ENCODE measurements at places on chromosomes 16 and 17.

DNA sequence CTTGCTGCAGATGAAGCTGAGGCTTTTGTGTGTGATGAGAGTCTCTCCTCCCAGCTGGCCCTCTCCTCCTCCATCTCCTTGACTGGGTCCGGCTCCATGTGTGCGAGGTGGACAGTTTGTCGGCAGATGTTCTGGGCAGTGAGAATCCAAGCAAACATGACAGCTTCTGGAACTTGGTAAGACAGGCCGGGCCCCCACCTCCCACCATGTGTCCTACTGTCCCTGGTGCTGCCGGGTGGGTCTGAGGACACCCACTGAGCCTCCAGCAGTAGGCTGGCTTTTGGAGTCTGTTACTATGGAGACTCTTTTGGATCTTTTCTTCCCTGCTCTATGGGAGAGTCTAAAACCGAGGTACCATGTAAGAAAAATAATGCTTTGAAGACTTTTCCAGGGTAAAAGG, 12.7 kb downstream of the NUP85 start:
- no peak for DNase-seq

DNA sequence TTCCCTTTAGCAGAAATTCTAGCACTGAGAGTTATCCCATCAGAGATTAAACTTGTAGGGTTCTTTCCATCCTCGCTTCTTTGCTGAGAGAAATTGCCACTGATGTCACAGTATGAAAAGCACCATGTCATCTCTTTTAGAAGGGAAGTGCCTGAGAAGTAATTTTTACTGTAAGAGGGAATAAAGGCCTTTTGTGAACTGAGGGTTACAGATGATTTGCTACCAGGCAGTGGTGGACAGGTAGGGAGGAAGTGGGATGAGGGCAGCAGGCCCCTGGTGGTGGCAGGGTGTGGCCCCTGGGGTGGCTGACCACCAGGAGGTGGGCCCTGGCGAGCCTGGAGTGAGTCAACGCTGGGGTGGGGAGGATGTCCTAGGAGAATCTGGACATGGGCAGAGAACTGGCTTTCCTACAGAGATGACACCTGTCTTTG, 6.4 kb upstream of the MILR1 start:
- no peak for DNase-seq

GRCh38 chr17:70318051-70318450, 148.7 kb downstream of the KCNJ2 start:
- no peak for DNase-seq

DNA sequence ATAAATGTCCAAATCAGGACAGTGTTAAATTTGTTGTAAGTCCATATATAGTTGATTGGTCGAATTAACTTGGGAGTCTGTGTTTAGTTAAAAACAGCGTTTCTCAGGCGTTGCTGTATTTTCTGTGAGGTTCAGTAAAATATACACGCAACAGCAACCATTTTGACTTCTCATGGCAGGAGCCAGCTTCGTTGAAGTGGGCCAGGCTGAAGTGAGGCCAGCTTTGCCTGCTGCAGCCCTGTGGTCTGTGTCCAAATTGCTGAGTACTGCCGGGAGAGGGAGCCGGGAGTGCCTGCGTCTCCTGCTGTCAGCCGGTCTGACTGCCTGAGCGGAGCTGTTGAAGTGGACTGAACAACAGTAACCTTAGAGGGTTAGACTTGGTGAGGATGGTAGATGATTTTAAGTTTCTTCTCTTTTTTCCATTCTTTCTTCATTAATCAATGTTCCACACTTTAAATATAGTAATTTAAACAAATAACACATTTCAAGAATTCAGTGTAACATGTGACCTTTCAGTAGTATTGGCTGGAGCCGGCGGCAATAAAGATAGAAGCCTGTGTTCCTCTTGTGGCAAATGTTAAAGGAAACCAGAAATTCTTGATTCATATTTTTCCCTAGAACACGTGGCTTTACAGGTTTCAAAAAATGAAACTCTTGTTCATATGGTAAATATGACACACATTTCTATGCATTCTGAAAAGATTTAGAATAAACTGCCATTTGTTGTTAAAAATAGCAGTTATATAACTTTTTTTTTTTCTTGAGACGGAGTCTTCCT, 37.0 kb upstream of the ZNF750 start:
- peak; percentile 88 for DNase-seq

DNA sequence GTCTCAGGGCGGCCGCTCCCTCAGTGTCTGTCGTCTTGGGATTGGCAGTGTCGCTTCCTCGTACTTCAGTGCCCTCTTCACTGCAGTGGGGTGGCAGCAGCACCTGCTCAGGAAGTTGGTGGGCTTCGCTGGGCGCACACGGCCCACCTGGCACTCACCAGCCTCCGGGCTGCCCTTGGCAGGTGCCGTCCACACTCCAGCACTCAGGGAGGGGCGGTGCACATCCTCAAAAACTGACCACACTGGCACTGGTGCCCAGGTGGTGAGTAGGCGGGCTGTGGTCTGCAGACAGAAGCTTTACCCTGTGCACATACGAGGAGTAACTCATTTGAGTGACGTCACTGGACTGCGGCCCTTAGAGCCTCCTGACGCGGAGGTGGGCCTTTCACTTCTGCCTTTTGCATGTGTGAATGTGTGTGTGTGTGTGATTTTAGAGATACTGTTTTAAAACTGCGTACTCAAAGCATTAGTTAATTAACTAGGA, 94.6 kb downstream of the BANP start:
- peak; percentile 67 for DNase-seq

- no peak for DNase-seq
Observed at GRCh38 chr16:2478279-2478678, 3.4 kb downstream of the TBC1D24 start.

DNA sequence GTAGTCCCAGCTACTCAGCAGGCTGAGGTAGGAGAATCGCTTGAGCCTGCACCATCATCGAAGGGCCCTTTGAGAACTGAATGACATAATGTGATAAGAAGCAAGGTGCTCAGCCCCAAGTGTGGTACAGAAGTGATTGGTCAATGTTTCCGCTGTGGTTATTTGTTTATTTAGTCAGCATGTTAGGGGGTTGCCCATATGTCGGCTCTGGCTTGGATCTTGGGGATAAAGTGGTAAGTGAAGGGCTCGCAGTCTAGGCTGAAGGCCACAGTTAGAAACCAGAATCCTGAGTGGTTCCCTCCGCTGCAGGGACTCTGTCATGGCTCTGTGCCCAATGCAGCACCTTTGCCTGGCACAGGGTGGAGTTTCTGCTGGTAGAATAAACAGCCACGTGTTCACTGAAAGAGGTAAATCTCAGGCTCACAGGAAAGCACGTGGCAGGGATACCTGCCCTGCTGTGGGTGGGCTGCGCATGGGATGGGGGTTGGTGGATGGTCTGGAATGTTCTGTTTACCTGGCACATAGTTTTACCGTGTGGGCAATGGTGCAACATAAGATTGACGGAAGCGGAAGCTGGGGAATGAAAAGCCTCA, 35.4 kb downstream of the SYT17 start:
- DNase-seq = no peak

DNA sequence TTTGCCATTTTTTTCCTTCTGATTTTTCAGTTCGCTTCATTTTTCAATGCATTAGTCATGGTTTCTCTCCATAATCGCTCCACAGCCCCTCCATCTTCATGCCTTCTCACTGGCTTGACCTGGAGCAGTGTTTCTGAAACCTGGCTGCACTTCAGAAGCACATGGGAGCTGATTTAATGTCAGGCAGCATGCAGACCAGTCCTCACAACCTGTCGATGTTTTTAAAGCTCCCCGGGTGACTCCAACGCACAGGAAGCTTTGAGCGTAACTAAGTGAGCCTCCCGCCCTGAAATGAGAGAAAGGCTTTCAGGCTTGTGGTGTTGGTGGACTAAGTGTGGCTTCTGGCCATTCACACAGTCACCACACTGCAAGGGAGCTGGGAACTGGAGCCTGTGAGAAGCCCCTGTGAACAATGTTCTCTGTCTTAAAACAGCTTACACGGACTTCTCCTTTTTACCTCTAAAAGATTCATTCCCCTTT, 16.8 kb upstream of the DRG2 start:
- DNase-seq = no peak

DNA sequence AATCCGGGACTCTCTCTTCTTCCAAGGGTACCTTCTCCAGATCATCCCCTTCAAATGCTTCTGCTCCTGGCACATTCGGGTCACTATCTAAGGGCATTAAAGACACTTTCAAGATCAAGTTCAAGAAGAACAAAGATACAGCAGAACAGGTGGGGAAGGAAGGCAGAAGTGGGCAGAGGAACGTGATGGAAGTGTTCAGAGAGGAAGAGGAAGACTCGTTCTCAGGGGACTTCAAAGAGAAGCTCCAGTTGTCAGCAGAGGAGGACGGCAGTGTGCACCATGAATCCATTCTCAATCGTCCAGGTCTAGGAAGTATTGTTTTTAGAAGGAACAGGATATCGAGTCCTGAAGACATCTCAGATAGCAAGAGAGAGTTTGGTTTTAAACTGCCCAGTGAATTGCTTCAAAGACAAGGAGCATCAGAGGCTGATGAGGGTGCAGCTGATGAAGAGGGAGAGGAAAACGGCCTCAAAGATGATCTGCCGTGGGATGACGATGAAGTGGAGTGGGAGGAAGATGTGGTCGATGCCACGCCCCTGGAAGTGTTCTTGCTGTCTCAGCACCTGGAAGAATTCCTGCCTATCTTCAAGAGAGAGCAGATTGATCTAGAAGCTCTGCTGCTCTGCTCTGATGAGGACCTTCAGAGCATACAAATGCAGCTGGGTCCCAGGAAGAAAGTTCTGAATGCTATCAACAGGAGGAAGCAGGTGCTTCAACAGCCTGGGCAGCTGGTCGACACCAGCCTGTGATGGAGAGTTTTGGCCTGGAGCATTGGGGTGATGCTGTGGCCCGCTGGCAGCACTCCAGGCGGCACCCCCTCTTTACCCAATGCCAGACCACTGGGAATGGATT, 16.8 kb downstream of the ANKS4B start:
- no peak for DNase-seq

- DNase-seq = no peak
Observed at GRCh38 chr17:44310609-44311376, 2.4 kb downstream of the RUNDC3A start.

GRCh38 chr16:56013962-56014552, 138.9 kb upstream of the CES5A start:
- no peak for DNase-seq

- no peak for DNase-seq
Observed at GRCh38 chr16:20873331-20873730, 26.8 kb downstream of the DCUN1D3 start.

DNA sequence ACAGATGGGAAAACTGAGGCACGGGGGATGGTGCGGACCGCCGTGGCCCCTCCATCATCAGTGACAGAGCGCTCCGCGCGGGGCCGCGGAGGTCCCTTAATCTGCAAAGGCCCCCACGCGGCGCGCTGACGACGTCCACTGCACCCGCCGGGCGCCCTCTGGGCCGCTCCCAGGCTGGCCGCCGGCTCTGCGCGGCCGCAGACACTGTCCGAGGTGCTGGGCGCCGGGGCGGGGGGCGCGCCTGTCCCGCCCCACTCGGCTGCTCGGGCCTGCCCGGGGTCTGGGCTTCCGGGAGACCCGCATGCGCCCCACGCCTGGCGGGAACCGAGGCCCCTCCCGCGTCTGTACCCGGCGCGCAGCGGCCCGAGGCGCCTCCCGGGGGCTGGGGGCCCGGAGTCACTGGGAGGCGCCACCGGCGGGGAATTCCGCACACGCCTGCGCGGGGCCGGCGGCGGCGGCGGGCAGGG, 550 bp upstream of the RNF213 start:
- DNase-seq = no peak

- DNase-seq = no peak
Observed at GRCh38 chr16:22614271-22614947, 103.7 kb downstream of the NPIPB5 start.

DNA sequence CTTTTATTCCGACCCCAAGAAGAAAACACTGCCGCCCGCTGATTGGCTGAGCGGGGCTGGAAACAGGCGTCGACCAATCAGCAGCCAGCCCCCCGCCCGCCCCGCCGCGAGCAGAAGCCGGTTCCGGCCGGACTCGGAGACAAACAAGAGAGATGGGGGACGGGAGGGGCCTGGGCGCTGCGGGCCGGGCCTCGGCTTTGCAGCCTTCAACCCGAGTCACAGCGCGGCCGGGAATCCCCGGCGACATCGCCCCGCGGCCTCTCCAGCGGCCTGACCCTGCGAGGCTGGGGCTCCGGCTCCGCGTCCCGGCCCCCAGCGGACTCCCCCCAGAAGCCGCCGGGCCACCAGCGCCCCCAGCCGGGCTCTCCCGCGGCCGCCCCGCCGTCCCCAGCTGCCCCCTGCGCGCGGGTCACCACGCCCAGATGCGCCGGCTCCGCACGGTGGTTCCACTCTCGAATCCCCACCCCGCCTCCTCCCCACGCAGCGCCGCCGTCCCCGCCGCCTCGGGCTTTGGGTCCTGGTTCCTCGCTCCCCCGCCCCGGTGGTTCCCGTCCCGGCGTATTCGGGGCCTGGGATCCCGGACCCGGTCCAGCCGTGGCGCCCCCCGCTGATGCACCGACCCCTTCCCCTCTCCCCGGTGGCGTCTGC, 346 bp upstream of the SLC43A2 start:
- no peak for DNase-seq

DNA sequence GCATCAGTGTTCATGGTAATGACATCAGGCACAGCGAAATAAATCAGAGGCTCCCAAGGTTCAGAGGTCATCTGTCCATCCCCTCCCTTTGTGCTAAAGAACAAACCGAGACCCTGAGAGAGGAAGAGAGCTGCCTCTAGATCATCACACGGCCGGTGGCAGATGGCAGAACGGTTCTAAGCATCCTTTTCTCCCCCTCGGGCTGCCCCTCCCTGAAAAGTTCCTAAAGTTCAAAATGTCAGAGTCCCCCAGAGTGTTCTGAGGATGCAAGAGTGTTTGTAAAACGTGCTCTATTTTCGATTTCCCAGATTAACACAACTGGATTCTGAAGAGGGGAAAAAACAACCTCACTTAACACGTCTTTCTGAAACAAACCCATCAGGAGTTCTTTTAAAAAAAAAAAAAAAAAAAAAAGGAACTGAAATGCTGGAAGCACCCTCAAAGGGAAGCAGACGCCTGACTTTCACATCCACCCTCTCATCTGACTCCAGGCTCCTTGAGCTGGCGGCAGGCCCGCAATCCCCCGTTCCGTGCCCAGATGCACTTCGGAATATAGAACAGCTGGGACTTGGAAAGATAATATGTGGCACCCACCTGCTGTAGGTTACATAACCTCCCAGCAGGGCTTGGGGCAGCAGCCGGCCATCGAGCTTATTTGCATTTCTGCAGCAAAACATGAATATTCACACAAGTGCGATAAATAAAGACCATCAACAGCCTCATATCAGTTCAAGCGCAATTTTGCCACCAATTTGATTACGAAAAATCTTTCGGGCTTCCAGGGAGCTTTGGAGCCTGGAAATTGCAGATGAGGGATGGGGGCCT, 115.5 kb upstream of the SMURF2 start:
- no peak for DNase-seq

All from chondrocyte (in vitro differentiated cells).